ENCODE measurements at places on chromosomes 2 and 18. TPM values are rescaled to one million over a fixed set of nuclear protein-coding genes. Genes with fewer than 3 reads are reported as not detected.

The SKOR2 gene
- total RNA-seq, result not detected

DNA sequence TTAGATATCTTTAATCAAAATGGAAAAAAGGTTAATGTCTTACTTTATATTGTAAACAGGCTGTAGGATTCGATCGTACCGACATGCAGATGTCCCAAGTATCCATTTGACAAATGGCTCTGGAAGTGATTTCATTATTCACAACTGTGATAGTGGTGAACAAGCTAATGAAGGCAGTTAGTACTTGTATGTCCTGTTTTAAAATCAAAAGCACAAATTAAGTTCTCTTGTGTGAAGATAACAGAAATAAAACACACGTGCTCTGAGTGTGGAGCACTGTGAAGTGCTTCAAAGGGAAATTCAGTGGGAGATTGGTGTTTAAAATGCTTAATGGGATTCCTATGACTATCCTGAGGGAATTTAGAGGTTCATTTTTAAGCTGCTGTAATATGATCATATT is 8.6 kb upstream of the LRP1B start:
- no peak for DNase-seq

The APCDD1 gene
- total RNA-seq, result 170 TPM

The CERS6 gene
- total RNA-seq, result 22.4 TPM

DNA sequence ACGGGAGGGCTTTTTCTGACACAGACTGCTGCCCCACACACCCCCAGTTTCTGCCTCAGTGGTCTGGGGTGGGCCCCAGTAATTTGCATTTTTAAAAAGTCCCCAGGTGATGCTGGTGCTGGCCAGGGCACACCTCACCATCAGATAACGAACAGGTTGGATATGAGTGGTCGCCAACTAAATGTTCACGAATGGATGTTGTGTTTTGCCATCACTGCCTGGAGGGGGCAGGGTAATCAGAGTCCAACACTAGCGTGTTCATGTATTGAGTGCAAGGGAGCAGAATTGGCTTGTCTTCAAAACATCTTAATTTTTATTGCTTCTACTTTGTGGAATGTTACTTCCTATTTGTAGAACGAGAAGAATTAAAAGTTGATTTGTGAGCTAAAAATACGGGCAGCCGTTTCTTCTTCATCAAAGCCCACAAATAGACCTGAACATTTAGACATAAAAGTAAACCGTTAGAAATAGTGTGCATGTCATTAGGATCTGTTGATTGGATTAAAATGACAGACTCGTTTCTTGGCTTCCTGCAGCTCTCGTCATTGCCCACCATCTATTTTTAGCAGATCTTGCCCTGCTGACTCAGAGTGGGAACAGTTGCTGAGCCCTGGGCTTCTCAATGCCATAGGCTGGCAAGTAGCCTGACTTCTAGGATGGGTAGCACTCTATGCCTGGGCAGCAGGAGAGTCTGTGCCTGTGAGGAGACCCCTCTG is 45.2 kb downstream of the NCK2 start:
- DNase-seq, result peak; percentile 28

- no peak for DNase-seq
These were observed 443.5 kb upstream of the SLC14A2 start for GRCh38 chr18:45171679-45172191.

The ODC1 gene
- total RNA-seq, result 48.7 TPM

- no peak for DNase-seq
These were observed 222.2 kb downstream of the BCL11A start for GRCh38 chr2:60331115-60331809.

- no peak for DNase-seq
These were observed 76.8 kb downstream of the ZNF407 start for GRCh38 chr18:74674487-74674886.

The NXPH2 gene
- total RNA-seq, result not detected

The HTR2B gene
- total RNA-seq, result 0.14 TPM

DNA sequence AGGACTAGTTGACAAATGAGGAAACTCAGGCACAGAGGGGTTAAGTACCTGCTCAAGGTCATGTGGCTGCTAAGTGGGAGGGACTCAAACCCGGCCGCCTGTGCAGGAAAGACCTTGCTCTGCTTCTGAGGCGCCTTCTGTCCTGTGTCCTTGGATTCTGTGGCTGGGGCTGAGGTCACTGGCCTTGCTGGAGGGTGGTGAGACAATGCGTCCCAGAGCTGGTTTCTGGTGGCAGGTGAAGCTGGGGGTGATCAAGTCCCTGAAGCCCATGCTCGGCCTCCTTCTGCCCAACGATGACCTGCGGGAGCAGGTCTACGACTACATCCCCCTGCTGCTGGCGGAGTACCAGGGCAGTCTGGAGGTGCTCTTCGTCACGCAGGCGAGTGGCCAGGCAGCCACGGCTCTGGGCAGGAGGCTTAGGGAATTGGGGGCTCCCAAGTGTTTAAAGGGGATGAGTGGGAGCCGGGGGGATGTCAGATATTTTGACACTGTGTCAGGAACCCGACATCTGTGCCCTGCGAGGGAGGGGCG is 16.1 kb downstream of the MROH2A start:
- no peak for DNase-seq

The NDC80 gene
- total RNA-seq, result 1.4 TPM

GRCh38 chr2:240205348-240205747 is 64.9 kb upstream of the OTOS start:
- no peak for DNase-seq

DNA sequence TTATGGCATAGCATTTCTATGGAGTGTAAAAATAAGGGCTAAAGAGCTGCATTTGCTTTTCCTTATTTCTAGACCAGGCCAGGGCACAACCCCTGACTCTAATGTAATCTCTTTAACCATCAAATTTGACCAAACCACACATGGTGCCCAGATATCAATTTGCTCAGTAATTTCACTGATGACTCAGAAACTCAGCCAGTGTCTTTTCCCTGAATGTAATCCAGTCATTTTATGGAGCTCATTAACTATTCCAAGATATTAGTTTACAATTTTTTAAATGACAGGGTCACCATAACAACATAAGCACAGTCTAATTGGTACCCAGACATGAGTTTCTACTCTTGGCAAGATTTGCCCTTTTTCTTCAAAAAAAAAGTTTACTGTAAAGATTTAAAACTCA is 270.8 kb upstream of the AGAP1 start:
- DNase-seq, result no peak

The SNTG2 gene
- 2.0 TPM for total RNA-seq

DNA sequence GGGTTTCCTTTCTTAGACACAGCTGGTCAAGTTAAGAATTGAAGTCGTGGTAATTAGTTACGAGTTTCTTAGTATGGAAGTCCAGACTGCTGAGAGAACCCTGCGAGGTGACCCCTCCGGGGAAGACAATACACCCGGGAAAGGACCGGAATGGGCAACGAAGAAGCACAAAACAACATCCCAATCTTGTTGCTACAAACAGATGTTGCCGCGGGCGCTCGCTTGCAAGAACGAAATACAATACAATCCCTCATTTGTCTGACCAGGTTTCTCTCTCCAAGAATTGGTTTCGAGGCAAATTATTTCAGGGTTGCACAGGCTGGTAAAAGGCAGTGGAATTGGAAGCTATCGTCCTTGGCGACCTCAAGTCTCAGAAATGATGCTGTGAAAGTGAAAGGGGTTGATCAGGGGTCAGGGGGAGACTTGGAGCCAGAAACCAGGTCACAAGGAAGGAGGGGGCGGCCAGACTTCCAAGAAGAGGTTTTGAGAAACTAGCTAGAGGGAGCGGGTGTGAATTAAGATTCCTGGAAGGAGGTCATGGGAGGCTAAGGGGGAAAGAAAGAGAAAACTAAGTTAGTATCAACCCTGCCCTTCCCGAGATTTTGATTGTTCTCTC is 401.9 kb downstream of the HRH4 start:
- DNase-seq, result no peak

The ABCG5 gene
- 3.1 TPM for total RNA-seq

- DNase-seq, result no peak
These were observed 12.2 kb downstream of the CCDC68 start for GRCh38 chr18:54947091-54947490.

DNA sequence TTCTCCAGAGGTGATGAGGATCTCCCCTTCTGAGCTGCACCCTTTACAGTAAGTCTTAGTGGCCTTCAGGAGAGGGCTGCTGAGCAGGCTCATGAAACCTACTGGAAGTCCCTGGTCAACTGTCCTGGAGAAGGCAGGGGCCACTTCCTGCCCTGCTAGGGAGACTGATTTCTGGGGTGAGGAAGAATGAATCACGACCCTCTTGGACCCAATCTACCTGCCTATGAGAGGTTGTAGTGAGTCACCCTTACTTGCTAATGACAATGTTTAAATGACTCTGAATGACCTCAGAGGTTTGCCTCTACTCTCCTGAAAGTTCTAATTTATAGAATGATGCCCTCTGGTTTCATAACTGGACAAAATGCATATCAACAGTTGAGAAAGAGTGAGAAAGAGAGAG is 79.4 kb upstream of the FAM136A start:
- DNase-seq, result no peak

The KCNJ13 gene
- total RNA-seq, result 3.0 TPM

The C2orf80 gene
- not detected for total RNA-seq

GRCh38 chr2:240396623-240397541 is 38.6 kb upstream of the GPC1 start:
- DNase-seq, result no peak

DNA sequence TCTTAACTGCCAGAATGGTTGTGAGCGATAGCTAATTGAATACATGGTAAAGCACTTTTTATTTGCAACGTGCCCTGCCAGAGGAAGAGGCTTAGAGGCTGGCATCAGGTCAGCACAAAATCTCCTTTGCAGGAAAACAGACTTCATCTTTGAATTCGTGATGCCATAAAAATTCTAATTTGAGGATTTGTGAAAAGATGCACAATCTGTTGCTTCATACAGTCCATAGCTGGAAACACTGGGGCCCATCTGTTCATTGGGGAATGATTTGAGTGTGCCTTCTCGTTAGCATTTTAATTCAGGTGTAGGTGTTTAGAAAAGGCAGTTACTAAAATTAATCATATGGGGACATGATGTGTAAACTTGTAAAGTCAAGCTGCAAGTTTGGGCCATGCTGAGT is 876.0 kb downstream of the SLC4A3 start:
- DNase-seq, result no peak

DNA sequence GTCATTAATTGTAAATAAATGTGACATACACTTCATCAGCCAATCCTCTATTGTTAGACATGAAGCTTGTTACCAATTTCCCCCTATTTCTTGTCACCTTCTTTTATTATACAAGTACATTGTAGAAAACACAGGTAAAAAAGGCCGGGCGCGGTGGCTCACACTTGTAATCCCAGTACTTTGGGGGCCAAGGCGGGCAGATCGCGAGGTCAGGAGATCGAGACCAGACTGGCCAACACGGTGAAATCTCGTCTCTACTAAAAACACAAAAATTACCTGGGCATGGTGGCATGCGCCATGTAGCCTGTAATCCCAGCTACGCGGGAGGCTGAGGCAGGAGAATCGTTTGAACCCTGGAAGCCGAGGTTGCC is 42.7 kb upstream of the UBE2F start:
- no peak for DNase-seq

DNA sequence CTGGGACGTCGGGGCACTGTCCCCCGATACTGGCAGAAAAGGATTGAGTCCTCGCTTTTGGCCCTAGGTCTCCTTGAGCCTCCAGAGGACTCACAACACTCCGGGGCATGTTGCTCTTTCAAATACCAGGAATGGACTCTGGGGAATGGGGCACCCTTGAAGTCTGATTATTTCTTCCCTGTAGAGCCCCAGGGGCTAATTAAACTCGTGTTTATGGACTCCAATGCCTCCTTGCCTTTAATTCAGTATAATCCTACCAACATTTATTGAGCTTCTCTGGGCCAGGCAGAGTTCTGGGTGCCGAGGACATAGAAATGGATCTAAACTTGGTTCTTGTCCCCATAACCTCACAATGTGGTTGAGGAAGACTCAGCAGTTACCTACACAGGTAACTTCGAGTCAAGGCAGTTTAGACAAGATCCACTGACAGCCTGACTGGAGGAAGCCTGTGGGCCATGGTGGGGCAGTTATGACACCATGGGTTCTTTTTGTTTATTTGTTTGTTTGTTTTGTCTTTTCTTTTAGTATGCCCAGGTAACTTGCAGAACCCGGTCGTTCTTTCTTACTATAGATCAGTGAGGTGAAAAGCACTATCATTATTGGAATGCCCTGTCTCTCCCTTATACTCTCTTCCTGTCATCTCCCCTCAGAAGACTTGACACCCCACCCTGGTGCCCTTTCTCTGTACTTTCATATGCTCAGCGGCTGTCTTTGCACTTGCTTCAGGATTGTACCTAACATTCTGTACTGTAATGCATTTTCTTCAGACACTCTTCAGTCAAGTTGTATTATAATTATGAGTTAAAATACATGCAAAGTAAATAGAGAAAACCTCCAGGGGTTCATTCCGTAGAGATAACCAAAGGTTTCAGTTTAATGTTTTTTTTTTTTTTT is 3.2 kb downstream of the CFLAR start:
- DNase-seq, result no peak

The CYP26B1 gene
- total RNA-seq, result 2.2 TPM

- DNase-seq, result no peak
These were observed 39.4 kb downstream of the CPO start for GRCh38 chr2:206978746-206979145.

The OSR1 gene
- 4.9 TPM for total RNA-seq

- DNase-seq, result no peak
These were observed 115.0 kb downstream of the THADA start for GRCh38 chr2:43480874-43481273.

DNA sequence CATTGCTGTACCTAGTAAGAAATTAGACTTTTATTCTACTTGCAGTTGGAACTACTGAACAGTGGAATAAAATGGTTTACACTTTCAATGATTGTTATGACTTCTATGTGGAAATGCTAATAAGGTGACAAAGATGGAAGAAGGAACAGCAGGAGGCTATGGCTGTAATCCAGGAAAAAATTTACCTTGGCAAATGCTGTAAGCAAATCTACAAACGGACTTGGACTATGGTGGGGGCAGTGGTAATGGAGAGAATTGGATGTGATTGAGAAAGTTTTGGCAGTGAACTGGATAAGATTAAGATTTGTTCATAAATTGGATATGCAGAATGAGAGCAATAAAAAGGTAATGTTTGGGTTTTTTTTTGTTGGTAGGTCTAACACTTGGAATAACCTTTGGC is 111.0 kb upstream of the ERBB4 start:
- no peak for DNase-seq

The GALR1 gene
- 0.09 TPM for total RNA-seq

- no peak for DNase-seq
These were observed 241.3 kb downstream of the PAX3 start for GRCh38 chr2:222057347-222058073.

The RTTN gene
- total RNA-seq, result 8.7 TPM
